Activated CD4-positive, alpha-beta T cell treated with anti-CD3 and anti-CD28 coated beads for 24 hours (primary cell): ENCODE measurements at places on chromosomes 3 and 15.

DNA sequence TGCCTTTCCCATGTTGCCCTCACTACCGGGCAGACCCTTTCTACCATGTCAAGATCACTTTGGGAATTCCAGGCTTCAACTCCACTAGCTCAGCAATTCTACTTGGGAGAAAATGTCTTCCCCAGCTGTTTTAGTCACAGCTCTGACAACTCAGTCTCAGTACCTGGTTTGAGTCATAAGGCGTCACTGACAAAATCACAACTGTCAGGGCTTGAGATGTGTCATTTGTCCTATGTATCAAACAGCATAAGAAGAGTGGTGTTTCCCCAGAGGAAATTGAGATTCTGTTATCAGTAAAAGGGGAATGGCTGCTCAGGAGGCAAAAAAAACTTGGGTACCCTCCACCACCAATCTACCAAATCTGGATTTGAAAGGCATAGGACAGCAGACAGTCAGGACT is 594.9 kb upstream of the SUCLG2 start:
- DNase-seq, result no peak

- DNase-seq, result no peak
These were observed 61.0 kb downstream of the HMG20A start for GRCh38 chr15:77481670-77482069.

DNA sequence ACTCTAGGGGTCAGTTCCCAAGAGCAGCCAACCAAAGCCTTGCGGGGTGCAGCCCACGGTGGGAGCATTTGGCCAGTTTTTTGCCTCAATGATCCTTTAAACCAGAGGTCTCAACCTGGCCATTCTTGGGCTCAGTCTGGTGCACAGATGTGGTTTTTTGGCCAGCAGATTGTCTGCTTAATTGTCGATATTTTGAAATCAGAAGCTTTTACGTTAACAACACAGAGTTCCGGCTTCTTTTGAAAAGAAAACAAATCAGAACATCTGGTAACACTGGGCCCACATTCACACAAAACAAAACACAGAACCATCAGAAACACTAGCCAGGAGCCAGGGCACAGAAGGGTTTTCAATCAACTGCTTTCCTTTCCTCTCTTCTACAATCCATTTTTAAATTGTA is 127.7 kb downstream of the XXYLT1 start:
- DNase-seq, result no peak

DNA sequence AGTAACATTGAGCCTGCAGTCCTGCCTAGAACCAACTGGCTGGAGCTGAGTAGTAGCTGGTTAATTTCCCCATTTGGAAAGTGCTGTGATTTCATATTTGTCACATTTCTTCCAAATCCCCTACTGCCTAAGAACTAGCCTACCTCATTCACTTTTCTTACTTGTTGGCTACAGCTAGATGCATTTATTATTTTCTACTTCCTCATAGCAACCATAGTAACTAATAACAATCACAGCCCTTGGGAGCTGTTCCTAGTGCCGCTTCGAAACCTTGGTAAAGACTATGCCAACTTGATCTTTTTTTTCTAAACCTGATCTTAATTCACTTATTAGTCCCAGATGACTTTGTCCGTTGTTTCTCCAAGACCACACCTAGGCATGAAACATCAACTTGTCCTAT is 240.3 kb downstream of the FGF12 start:
- no peak for DNase-seq

DNA sequence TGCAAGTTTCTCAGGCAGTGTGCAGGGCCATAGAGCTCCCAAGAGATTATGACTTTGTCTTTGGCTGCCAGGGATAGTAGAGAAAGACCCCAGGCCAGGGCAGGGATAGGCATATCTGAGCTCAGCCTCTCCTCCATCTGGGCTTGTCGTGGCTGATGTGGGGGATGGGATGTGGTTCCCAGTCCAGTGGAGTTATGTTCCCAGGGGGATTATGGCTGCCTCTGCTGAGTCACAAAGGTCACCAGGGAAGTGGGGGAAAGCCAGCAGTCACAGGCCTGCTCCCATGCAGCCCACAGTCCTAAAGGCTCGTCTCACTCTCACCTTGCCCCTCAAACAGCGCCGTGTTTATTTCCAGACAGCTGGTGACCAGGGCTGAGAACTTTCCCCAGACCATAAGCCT is 354.9 kb downstream of the SI start:
- no peak for DNase-seq

DNA sequence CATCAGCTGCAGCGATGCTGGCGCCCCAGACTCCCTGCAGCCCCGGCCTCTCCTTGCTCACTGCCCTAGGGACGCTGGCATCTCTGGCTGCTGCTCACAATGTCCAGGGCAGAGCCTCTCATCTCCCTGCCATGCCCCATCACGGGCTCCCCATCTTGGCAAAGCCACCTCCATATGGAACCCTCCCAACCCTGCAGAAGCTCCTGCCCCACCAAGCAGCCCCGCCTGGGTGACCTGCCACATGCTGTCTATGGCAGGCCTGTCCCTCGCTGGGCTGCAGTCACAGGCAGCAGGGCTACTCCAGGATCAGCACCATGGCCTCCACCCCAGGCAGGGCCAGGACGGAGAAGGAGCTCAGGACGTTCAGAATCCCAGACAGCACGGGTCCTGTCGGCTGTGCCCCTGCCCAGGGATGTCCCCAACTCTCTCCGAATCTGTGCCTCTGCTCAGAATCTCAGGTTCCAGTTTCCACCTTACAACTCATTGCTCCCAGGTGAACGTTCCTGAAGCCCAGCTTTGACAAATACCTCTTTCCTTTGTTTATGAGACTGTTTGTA is 58.4 kb downstream of the PLXNA1 start:
- no peak for DNase-seq

GRCh38 chr3:55704521-55704920 is 217.4 kb upstream of the WNT5A start:
- DNase-seq, result no peak

DNA sequence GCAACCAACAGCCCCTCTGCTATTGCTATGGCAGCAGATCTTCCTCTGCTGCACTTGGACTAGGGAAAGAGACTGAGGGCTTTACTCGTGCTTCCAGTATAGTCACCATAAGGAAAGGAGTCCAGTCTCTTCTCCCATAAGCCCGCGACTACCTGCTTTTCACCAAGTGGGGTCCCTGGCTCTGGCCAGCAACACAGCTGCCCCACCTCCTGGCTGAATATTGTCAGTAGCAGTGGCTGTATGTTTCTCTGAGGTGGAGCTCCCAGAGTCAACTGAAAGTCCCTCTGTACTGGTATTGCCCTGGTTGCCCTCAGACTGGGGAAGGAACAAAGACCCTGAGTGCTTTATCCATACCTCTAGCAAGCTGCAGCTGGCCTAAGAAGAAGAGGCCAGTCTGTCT is 719.6 kb downstream of the SQOR start:
- no peak for DNase-seq

DNA sequence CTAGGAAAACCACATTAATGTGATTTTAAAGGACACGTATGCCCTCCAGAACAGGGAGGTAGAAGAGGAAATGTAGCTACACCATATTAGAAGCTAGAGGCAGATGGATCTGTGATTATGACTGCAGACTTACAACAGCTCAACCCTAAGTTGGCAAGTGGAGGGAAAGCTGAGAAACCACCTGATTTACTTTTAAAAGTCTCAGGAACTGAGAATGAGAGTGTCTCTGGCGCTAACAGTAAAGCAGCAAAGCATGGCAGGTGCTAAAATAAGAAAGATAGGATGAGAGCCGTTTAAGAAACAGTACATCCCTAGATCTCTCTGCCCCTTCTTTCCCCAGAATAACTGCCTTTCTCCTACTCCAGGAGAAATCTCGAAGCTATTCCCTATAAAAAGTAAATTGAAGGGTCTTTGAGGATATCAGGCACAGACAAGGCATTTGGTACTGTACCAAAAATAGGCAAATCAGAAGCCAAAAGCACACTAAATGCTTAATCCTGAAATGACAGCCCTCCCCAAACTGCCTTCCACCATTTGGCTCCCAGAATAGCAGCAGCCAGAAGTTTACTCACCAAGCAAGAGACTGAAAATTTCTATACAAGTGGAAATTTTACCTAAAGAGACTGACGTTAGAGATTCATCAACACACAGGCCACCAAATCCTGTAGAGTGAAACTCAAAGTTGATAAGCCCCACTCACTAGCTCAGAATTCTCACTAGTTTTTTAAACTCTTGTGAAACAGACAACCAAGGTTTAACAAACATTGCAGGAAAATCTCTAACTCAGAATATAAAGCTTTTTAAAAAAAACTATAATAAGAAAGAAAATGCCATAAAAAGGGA is 34.3 kb upstream of the PARP14 start:
- no peak for DNase-seq

DNA sequence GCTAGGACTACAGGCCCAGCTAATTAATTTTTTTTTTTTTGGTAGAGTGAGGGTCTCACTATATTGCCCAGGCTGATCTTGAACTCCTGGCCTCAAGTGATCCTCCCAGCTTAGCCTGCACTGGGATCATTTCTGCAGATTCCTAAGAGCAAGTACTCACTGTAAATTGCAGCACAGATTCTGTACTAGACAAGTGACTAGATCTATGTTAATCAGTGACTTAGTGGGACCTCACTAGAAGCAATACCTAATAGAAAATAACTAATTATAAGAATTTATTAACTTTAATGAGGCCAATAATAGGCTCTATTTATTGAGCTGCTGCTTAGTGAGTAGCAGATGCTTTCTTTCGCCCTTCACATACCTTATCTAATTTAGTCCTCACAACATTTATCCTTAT is 10.6 kb upstream of the UTS2B start:
- no peak for DNase-seq

GRCh38 chr3:195270817-195271409 is at the start of gene XXYLT1:
Gene XXYLT1 (minus strand): TSS chr3:195271159. CDS start chr3:195271058, 101 bp downstream.
- DNase-seq, result peak; percentile 82

DNA sequence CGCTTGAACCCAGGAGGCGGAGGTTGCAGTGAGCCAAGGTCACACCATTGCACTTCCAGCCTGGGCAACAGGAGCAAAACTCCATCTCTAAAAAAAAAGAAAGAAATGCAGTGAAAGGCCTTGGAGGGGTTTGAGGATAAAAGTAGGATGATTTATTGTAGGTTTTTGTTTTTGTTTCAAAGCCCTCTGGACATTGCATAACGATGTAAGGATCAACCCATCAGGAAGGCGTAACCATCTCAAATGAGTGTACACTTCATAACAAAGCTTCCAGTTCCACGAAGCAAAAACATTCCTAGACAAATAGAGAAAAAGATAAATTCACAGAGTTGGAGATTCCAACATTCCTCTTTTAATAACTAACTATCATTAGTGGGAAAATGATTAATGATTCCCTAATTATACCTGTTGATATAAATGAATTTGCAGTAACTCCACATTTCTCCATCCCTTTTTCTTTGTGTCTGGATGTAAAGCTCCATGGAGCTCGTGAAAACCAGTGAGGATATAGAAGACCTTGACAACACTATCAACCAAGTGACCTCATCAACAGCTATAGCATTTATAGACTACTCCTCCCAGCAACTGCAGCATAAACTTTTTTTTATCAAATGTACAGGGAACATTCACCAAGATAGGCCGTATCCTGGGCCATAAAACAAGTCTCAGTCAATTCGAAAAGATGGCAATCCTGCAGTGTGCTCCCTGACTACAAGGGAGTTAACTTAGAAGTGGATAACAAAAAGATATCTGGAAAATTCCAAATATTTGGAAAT is 48.7 kb upstream of the PPP4R2 start:
- no peak for DNase-seq

GRCh38 chr3:53695324-53695690 is 150.9 kb downstream of the CHDH start:
- no peak for DNase-seq

DNA sequence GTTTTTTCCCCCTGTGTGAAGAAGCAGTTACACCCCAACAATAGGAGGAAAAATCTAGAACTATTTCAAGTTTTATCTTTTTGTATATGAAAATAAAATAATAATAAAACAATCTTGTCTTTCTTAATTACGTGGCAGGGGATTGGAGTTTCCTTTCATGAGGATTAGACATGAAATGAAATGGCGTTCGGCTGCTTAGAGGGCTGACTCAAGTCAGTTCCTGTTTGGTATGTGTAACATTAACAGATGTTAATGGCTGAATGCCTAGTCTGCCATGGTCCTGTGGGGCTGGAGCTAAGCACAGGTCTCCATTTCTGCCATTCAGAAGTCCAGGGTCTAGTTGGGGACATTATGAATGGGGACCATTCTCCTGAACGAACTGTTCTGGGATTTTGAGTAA is 3.1 kb upstream of the EXOG start:
- no peak for DNase-seq

DNA sequence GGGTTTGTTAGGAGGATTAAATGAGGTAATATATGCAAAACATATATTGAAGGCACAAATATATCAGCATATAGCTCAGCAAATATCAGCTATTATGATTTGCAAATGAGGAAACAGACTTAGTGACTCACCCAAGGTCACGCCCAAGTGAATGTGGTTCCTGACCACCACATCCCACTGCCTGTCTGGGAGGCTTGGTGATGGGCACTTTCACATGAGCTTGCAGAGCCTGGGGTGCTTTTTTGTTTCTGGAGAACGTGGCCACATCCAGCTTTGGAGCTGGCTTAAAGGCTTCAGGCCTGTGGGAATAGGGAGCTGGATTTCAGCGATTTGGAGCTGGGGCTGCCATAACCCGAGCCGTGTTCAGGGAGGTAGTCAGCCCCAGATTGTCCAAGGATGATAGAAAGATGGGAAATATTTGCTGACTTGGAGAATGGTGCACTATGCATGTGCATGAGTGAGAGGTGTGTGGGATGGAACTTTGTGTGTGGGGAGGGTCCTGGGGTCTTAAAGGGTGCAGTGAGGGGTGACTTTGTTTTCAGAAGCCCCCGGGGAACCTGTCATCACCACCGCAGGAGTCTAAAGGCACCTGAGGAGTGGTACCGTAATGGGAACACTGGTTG is 12.0 kb upstream of the FGD5 start:
- DNase-seq, result no peak

GRCh38 chr15:21261965-21262850 is 178.1 kb downstream of the POTEB3 start:
- DNase-seq, result no peak

- no peak for DNase-seq
These were observed 83.0 kb downstream of the CRYGS start for GRCh38 chr3:186461141-186461540.
